ENCODE measurements at places on chromosomes 6 and 20.
A peak's percentile ranks its signal among the peaks of the same experiment; 100 is the strongest.

DNA sequence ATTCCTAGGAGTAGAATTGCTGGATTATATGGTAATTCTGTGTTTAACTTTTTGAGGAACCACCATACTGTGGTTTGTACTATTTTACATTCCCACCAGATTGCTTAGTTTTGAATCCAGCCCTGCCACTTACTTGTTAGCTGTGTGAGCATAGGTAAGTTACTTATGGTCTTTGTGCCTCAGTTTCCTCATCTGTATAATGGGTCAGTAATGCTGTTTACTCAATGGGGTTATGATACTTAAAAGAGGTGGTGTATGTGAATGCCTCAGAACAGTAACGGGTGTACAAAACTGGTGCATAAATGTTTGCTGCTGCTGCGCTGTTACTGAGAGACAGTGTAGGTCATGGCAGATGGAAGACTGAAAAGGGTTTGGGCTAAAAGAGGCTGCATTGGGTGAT lies 239.3 kb downstream of the NRN1 start:
- no peak for DNase-seq

- no peak for DNase-seq
These were observed 265.6 kb upstream of the BTBD3 start for GRCh38 chr20:11652128-11652527.

DNA sequence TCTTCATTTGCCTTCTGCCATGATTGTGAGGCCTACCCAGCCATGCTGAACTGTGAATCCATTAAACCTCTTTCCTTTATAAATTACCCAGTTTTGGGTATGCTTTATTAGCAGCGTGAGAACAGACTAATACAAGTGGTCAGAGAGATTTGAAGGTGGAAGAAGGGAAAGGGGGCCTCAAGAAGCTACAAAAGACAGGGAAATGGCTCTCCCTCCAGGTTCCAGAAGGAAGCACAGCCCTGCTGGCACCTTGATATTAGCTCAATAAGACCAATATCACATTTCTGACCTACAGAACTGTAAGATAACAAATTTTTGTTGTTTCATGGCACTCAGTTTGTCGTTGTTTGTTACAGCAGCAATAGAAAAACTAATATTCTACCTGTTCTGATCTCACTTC lies 536.5 kb upstream of the MARCKS start:
- no peak for DNase-seq

- no peak for DNase-seq
These were observed 39.6 kb downstream of the DZANK1 start for GRCh38 chr20:18427214-18427613.

DNA sequence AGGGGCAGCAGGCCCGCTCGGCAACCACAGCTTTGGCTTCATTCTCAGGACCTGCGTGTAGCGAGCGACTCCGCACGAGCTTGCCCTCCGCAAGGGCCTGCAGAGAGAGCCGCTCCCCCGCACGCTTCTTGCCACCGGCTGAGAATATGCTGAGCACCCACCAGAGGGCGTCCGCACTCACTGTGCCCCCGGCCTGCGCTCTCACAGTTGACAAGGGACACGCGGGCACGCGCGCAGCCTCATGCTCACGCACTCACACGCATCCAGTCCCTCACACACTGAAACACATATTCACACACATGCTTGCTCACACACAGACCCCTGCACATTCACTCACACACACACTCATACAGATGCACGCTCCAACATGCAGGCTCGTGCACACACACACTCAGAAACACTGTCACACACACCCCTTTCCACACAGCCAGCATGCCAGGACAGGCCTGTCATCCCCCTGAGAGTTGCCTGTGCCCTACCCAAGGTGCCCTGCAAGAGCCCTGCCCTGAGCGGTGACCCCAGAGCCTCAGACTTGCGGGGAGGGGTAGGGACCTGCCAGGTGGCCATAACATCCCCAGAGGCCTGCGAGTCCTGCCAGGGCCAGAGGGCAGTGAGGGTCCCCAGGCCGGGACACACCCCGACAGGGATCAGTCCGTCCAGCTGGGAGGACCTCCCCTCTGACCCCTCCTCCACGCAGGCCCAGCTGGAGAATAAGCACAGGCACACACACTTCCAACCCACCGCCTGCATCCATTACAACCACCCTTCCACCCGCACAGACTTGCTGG lies 174.1 kb downstream of the BMP7 start:
- DNase-seq: peak; percentile 69

DNA sequence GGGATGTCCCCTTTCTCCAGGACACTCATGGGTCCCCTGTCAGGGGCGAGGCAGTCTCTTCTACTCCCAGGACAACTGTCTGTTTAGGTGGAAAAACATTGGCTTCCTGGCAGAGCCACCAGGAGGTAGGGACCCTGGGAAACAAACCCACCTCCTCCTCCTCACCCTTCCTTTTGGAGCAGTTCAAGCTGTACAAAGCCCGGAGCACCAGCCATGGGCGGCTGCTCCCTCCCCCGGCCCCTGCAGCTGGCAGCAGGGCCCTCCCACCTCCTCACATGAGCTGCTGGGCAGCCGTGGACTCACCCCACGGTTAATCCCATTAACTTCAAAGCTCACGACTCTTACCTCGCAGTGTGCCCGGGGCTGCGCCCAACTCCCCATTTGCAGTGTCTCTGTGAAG lies 48.6 kb downstream of the CDH4 start:
- no peak for DNase-seq

DNA sequence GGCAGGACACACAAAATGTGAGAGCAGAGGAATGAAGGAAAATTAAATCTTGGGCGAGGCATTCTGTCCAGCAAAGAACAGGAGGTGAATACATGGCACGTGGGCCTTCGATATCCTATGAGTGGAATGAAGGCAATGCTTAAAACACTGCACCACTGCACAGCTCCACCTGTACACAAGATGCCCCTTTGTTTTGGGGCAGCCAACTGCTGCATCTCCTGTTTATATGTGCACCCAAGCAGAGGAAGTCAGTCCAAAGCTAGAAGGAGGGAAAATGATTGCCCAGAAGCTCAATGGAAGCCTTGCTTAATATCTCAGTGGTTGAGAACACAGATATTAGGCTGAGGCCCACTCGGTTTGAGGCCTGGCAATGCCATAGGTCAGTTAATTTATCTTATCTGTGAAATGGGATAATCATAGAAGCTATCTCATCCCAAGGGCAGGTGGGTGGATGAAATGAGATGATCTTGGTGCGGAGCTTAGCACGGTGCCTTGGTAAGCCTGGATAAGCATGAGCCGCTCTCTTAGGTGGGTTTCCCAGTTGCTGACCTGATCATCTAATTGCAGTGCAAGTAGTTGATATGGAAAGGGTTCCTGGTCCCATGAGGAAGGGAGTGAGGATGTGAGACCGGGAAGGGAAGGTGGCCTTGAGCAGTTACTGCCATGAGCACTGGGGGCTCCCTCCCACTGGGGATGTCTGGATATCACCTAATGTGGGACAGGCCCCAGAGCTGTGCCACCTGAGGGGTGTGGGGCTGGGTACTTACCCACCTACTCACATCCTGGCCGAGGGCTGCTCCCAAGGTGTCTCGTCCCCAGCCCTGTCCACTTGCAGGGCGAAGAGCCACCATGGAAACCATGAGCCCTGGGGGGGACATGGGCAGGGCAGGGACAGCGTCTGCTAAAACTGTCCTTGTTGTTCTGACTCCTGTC lies 9.9 kb downstream of the BANF2 start:
- no peak for DNase-seq

GRCh38 chr6:80457439-80457933 lies 351.0 kb downstream of the BCKDHB start:
- no peak for DNase-seq

GRCh38 chr6:133358574-133359150 lies 117.5 kb downstream of the EYA4 start:
- no peak for DNase-seq

- no peak for DNase-seq
These were observed 19.2 kb downstream of the TRAM2 start for GRCh38 chr6:52557389-52558265.

- DNase-seq: no peak
These were observed 58.1 kb downstream of the EPB41L2 start for GRCh38 chr6:131004936-131005335.

GRCh38 chr6:81734500-81735150 lies 17.9 kb downstream of the TENT5A start:
- no peak for DNase-seq

DNA sequence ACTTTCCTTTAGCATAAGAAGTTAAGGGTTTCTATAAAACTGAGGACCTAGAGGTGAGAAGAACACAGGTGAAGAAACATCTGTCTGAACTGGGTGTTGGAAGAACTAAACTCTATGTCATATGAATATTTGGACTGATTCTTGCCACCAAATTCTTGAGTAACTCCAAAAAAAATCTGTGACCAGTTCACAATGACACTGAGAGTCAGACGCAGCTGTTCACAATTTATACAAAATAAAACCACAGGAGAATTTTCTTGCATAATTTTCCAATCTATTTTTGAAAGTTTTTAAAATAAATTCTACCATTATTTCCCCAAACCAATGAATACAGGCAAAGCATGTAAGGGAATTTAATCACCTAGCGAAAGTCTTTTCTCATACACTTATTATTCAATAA lies 148.1 kb upstream of the TCF21 start:
- DNase-seq: no peak

- DNase-seq: peak; percentile 65
These were observed 36.5 kb upstream of the MPC1 start for GRCh38 chr6:166419286-166419685.

DNA sequence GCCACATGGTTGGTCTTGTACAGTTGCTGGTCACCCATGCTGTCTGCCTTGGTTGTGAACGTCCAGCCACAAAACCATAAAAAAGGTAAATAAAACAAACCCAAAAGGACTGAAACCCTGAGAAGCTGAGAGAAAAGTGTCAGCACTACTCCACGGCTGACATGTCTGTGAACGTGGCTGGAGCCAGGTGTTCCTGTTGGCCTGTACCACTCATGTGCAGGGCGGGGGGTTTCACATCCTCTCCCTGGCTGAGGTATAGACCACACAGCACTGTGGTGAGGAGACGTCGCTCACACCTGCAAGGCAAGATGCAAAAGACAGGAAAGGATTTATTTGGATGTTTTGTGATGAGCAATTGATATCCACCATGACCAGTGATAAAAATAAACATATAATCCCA lies 51.9 kb upstream of the MRPS10 start:
- DNase-seq: no peak

DNA sequence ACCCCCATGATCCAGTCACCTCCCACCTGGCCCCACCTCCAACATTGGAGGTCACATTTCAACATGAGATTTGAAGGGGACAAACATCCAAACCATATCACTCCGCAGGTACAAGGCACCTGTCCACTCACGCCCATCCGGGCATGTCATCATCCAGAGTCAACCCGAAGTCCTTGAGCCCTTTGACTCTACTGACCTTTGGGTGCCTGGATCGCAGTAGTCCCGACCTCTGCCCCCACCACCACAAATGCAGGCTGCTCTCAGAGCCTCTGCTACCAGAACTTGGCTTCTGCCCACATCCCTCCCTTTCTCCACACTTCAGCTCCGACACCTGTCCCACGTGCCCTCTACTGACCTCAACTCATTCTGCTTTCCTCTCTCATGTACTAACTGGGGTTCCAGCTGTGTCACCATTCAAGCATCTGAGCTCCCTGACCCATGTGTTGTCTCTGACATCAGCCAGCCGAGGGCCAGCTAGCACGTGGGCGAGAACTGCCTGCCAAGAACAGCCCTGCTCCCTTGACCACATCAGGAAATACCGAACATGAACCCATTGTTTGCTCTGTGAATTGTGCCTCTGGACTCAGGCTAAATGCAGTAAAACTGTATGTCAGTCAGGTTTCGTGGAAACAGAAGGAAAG lies 498.3 kb upstream of the SULF2 start:
- no peak for DNase-seq

DNA sequence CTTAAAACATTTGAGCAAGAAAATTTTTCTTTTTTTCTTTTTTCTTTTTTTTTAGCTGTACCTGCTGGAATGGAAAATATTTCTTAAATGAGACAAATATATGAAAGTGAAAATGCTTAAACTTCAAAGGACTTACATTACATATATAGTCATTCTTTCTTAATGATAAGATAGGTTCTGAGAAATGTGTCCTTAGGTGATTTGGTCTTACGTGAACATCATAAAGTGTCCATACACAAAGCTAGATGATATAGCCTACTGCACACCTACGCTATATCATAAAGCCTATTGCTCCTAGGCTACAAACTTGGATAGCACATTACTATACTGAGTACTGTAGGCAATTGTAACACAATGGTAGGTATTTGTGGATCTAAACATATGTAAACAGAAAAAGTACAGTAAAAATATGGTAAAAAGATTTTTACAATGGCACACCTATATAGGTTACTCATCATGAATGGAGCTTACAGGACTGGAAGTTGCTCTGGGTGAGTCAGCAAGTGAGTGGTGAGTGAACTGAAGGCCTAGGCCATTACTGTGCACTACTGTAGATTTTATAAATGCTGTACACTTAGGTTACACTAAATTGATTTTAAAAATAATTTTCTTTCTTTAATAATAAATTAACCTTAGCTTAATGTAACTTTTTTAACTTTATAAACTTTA lies 54.6 kb downstream of the RPP21 start:
- DNase-seq: no peak

GRCh38 chr6:11636121-11636520 lies 98.6 kb downstream of the TMEM170B start:
- no peak for DNase-seq

DNA sequence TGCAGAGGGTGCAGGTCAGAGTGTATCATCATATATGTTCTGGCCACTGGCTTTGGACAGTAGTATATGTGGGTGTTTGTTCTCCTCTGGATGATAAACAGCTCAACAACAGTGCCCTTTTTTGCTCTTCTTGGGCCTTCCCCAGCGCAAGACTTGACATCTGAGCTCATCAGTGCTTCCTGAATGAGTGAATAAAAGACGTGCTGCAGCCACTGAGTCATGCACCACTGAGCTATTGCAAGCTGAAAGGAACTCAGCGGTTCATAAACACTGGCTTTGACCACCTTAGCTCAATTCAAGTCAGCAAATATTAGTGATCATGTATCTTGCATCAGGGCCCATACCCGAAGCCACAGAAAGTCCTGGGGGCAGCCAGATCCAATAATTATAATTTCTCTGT lies 105.3 kb upstream of the KCNG1 start:
- DNase-seq: peak; percentile 25

DNA sequence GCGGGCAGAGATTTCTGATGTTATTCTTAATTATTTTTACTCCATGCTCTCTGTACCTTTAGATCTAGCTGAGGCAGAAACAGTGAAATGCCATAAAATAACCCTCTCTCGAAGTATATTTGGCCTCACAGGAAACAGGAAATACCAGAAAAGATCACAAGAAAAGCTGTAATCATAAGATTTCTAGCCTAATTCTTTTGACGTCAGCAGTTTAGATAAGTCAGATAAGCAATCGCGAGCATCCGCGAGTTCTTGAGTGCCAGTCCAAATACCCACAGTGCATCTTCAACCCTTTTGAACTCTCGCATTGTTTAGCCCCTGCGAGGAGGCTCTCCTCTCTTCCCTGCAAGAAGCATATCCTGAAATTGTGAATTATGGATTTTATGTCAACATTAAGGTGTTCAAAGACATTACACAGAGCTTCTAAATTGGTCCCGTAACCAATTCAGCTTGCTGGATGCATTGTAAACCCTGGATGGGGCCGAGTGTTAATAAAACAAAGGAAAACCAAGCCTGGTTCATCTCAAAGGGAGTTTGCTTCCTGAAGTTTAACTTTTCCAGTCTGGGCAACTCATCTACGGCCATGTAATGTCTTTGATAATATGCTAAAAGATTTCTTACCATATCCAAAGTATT lies 198.9 kb downstream of the MTFR2 start:
- no peak for DNase-seq

Measured in stimulated activated naive CD8-positive, alpha-beta T cell treated with anti-CD3 and anti-CD28 coated beads, Interleukin-15, Interleukin-2, amounts not matched to agents 100 U/mL and 50 U/mL, for 24 hours (primary cell).